ENCODE measurements at places on chromosomes 11 and 22.

GRCh38 chr11:119470317-119471291 is 47.6 kb upstream of the THY1 start:
- no peak for DNase-seq

GRCh38 chr11:68392822-68393221 is 67.7 kb upstream of the PPP6R3 start:
- no peak for DNase-seq

- no peak for DNase-seq
Observed at GRCh38 chr11:8034106-8034585, 46.9 kb upstream of the TUB start.

- no peak for DNase-seq
Observed at GRCh38 chr22:41523464-41524221, 20.6 kb downstream of the POLR3H start.

- no peak for DNase-seq
Observed at GRCh38 chr11:128827191-128827893, 39.8 kb downstream of the KCNJ1 start.

GRCh38 chr22:43168471-43169309 is 17.3 kb downstream of the TSPO start:
- no peak for DNase-seq
